A172 (cell line): ENCODE measurements at places on chromosomes 7 and 10.
A peak's percentile ranks its signal among the peaks of the same experiment; 100 is the strongest.

- no peak for DNase-seq
These were observed 31.5 kb downstream of the GLRX3 start for GRCh38 chr10:130167707-130168106.

DNA sequence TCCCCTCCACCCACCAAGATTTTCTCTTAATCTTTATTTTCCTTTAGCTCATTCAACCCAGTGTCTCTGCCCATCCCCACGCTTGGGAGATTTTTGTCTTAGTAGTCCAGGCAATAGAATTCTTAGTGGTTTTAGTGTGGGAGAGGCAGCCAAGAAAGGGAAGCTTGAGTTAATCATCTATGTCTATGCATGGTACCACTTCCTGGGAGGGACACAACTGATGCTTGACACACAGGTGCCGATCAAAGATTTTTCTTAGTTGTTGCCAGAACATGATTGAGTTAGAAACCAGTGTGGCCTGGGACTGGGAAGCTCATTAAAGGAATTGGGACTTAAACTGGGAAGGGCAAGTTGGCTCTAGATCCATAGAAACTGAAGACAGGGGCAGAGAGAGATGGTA lies 3.1 kb downstream of the STRA8 start:
- no peak for DNase-seq

DNA sequence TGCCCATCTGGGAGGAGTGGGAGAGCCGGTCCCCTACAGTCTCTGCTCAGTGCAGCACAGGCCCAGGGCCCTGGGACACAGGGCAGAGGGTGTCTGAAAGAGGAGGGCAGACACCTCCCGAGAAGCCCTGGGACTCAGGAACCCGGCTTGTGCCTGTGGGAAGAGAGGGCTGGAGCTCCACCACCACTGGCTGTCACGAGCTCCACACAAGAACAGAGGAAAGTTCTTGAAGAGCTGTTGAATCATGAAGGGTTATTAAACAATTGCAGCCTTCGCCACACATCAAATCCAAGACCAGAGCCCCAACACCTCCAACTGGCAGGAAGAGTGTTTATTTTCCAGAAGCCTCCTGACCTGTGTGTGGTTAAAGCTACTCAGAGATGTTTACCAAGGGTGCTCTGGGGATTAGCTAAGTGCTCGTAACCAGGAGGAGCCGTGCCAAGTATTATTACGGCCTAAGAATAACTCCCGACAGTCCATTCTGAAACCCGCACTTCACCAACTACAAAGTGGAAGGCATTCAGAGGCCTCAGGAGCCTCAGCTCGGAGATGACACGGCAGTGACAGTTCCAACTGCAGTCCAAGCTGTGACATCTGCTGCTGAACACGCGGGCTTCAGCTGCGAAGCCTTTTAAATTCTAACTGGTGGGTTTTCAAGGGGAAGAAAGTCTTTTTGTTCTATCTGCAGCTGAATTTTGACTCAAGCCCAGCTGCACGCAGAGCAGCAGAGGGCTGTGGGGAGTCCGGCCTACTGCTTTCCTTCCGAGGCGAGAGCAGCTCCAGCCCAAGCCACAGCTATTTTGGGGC lies 75.1 kb downstream of the MAD1L1 start:
- DNase-seq: peak; percentile 96

DNA sequence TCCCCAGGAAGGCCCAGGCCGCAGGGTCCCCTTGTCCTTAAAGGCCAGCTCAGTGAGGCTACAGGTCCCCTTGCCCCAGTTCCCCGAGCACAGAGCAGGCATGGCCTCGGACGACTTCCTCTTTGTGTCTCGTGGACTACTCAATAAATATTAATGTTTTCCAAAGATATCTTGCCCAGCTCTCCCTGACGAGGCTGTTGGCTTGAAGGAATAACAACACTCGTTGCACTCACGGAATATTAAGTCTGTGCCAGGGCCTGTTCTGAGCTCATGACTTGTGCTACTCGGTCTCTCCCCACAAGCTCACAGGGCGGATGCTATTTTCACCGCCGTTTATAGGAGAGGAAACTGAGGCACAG lies 68.2 kb downstream of the CUX1 start:
- DNase-seq: no peak

- no peak for DNase-seq
These were observed 196.3 kb downstream of the LSM5 start for GRCh38 chr7:32293833-32294232.

- no peak for DNase-seq
These were observed 30.4 kb upstream of the GPR26 start for GRCh38 chr10:123635745-123636144.

GRCh38 chr10:80540136-80540535 lies 2.4 kb downstream of the SH2D4B start:
- DNase-seq: no peak

- DNase-seq: no peak
These were observed 42.8 kb upstream of the NCAPG2 start for GRCh38 chr7:158747408-158747807.

DNA sequence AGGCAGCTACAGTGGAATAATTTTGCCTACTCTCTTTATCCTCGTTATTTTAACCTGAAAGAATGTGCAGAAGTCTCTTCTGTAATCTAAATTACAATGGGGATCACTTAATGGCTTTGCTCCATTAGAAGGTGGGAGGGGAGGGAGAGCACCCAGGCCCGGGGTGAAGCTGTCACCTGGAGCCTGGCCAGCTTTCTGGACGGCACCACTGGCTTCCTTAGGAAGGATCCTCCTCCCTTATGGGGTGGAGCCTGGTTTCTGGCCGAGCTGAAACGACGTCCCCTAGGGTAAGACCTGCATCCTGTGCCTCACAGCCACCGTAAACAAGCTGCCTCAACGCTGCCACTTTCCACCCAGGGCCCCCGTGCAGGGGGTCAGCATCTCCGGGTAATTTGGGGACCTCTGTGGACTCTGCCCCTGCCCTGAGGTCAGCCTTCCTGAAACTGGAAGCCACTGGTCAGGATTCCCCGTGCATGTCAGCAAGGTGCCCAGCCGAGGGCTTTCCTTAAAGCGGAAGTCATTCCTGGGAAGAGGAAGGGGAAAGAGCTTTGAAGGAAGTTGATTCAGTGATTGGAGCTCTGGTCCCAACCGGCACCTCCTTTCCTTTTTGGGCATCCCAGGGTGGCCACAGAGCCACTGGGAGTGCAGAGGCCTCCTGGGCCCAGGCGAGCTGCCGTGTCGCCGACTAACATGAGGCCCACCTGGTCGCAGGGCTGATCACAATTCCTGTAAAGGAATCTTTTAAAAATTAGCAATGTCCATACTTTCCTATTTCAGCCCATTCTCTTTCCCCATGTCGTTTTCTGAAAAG lies 569.1 kb downstream of the DNAJB6 start:
- no peak for DNase-seq

DNA sequence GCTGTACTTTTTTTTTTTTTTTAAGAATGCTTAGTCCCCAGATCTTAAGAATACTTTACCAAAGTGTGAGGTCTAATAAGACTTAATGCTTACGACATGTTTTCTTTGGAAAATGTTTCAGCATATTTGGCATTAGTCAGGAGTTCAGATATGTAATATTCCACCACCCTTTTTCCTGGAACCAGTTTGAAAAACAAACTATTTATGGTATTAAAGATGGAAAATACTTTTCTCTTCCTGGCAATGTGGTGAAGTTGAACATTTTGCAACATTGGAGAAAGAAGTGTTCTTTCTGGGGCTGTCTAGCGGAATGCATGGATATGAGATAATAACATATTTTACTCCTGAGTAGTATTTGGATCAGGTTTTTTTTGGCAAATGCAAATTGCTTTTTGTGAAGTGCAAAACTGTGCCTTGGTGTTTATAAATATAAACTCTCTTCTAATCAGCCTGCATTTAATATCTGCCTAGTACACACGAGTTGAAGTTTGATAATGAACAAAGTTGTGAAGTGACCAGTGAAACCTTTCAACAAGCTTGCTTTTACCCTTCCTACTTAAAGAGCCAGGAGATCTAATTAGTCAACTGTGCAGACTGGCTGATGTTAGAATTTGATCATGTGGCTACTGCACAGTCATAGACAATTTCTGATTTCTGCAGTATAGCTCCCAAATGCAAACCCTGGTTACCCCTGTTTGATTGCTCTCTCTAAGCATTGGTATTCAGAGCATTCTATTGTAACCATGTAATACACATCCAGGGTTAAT lies 20.9 kb downstream of the MAP3K8 start:
- peak; percentile 10 for DNase-seq

- no peak for DNase-seq
These were observed 197.2 kb upstream of the FRMD4A start for GRCh38 chr10:14527915-14528314.

- no peak for DNase-seq
These were observed 19.3 kb downstream of the FRMD4A start for GRCh38 chr10:14311206-14311957.

DNA sequence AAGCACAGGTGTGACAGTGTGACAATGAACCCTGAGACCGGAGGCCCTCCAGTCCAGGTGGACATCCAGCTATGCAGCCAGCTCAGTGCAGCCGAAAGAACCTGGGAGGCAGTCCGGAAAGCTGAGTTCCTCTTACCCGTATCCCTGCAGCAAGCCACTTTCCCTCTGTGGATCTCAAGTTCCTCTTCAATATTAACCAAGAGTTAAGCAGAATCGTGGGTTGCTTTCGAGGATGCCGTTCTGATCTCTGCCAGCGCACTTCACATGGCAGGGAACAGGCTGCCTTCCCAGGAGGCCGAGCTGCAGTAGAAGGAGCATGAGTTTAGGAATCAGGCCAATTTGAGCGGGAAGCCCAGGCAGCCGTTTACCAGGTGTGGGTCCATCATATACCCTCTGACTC lies 591.6 kb downstream of the SDK1 start:
- DNase-seq: no peak

GRCh38 chr10:46314071-46314470 lies 27.3 kb downstream of the ANTXRL start:
- DNase-seq: no peak

DNA sequence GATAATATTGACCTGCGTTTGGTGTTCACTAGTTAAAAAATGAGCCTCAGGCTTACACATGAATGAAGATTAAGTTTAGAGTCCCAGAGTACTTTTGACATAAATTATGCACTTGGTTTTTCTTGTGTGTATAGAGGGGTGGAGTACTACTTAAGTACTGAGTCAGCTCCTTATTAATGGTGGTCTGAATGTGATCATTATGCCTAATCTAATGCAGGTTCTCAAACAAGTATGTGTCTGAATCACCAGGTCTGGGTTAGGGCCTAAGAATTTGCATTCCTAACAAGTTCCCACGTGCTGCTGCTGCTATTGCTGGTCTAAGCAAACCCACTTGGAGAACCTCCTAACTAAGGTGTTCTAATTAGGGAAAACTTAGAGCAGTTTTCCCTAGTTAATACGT lies 30.7 kb upstream of the STOX1 start:
- no peak for DNase-seq

GRCh38 chr10:29253690-29254029 lies 35.2 kb upstream of the LYZL1 start:
- DNase-seq: no peak

DNA sequence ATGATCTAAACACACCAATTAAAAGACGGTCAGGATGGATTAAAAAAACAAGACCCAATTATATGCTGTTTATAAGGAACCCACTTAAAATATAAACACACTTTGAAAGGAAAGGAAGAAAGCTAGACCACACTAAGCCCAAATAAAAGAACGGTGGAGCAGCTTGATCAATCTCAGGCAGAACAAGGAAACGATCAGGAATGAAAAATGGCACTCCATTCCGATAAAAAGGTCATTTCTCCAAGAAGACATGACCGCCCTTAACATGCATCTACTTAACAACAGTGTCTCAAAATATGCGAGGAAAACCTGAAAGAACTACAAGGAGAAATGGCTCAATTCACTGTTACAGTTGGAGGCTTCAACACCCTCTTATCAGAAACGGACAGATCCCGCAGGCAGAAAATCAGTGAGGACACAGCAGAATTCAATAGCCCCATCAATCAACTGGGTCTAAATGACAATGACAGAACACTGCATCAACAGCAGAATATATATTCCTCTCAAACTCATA lies 210.0 kb downstream of the MAD1L1 start:
- no peak for DNase-seq

GRCh38 chr10:121355161-121355560 lies 243.1 kb downstream of the FGFR2 start:
- DNase-seq: no peak

DNA sequence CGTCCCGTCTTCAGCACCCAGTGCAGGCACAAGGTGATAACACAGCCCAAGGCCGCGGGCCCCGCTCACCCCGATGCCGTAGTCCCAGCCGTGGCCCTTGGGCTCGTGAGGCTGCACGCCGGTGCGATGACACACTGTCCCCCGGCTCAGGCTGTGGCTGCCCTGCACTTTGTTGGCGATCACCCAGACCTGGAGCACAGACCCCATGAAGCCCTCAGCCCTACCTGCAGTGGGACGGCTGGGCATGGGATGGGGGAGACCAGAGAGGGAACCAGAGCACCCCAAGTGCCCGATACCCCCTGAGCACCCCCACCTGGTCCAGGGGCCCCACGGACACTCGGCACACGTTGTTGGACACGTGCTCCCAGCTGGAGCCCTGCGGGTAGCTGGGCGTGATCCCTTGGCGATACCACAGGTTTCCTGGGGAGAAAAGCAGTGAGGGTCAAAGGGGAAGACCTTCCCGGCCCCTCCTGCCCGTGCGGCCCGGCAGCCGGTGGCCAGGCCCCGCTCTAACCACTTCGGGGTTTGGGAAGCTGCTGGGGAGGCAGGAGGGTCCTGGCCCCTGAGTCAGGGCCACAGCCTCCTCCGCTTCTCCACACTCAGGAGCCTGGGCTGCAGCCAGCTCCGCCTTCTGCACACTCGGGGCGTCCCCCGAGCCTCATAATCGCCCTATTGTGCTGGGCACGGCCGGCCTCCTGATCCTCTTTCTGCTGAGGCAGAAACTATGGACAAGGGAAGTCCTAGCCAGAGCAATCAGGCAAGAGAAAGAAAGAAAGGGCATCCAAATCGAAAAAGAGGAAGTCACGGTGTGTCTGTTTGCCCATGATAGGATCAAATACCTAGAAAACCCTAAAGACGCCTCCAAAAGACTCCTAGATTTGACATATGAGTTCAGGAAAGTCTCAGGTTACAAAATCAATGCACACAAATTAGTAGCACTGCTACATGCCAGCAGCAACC lies 6.7 kb downstream of the BHLHA15 start:
- no peak for DNase-seq

- DNase-seq: no peak
These were observed 623 bp upstream of the CEP41 start for GRCh38 chr7:130441408-130441869.

- no peak for DNase-seq
These were observed 61.7 kb upstream of the SHH start for GRCh38 chr7:155874010-155874409.
